ENCODE measurements at places on chromosomes 7 and 10.

- no peak for DNase-seq
These were observed 928.7 kb downstream of the IPMK start for GRCh38 chr10:57338823-57339558.

DNA sequence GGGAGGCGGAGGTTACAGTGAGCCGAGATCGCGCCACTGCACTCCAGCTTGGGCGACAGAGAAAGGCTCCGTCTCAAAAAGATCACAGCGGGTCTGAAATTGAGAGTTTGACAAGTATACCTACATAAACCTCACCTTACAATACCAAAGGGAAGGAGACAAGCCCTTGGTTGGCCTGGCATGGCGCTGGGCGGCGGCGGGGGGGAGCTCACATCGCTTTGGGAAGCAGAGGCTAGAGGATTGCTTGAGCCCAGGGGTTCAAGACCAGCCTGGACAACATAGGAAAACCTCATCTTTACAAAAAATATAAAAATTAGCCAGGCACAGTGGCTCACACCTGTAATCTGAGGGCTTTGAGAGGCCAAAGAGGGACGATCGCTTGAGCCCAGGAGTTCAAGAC lies 1.1 kb upstream of the ARPC1A start:
- DNase-seq: no peak

GRCh38 chr7:16079723-16080122 lies 341.6 kb downstream of the CRPPA start:
- DNase-seq: no peak

DNA sequence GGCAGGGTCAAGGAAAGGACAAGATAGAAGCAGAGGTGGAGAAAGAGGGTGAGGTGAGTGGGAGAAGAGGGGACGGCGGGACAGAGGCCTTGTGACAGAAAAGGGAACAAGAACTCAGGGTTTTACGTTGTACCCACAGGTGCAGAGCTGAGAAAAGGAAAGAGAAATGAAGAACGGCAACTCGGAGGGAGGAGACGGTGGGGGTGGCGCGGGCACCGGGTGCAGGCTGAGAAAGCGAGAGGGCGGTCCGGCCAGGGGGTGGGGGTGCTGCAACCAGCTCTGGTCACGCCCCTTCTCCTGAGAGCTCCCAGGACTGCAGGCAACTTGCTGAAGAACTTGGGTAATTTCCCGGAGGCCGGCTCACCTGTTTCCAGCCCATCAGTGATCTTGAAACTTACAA lies 65.3 kb downstream of the CARD11 start:
- peak; percentile 37 for DNase-seq
